CD4-positive, alpha-beta T cell treated with Interferon gamma for 1 hour (primary cell): ENCODE measurements at places on chromosomes 1 and 21.

- DNase-seq = no peak
Observed at GRCh38 chr1:209567698-209568175, 15.8 kb upstream of the CAMK1G start.

DNA sequence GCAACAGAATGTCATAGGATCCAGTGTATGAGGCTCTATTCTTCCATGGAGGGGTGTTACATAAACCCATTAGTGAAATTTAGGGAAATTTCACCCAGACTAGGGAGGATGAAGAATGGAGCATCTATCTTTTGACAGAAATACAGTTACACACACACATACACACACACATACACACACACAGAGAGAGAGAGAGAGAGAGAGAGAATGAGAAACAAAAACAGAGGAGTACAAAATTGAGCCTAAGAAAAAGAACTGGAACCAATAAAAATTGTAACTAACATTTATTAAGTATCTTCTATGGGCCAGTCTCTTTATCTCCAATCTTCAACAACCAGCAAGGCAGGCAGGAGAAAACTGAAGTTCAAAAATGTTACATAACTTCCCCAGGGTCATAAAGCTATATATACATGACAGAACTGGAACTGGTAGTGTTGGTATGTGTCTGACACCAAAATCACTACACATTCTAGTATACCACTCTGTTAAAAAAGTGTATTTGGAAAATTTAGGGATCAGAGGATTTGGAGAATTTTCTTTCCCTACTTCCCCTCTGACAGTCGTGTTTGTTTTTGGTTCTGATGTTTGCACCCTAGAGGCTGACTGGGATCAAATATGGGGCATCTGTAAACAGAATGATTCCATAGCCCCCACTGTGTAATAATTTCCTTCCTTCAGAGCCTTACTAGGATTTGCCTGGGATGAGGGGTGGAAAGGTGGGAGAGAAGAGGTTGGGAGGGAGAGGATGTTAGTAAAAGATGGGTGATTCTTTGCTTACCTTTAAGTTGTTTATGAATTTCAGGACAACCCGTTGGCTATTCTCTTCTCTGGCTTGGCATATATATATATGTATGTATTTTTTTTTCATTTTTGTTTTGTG, 1.0 kb upstream of the ZFYVE9 start:
- DNase-seq = no peak

GRCh38 chr21:42845296-42845965, 33.9 kb downstream of the WDR4 start:
- DNase-seq = no peak

DNA sequence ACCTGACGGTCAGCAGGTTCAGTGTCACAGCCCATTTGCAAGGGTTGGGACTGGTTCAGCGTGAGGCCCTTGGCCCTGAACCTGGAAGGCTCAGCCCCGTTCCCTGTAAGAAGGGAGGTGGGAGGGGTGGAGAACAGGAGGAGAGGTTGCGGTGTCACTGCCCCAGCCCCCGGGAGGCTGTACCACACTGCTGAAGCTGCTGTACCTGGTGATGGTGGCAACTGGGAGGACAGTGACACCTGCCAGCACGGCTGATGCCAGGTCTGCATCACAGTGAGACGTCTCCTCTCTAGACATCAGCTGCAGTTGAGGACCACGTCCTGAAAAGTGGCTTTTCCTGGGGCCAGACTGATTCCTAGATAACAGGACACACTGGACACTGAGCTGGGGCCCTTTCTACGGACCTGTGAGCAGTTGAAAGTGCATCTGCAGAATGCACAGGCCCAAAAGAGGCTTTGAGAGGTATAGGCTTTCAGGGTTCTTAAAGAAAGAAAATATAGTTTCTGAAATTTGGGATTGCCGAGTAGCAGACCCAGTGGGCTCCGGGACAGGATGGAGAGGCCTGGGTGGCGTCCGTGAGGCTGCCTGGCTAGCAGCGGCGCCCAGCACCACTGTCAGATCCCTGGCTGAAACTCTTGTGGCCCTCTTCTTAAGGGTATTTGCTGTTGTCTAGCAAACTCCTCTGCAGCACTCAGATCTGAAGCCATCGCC, 47.7 kb downstream of the COQ8A start:
- no peak for DNase-seq

DNA sequence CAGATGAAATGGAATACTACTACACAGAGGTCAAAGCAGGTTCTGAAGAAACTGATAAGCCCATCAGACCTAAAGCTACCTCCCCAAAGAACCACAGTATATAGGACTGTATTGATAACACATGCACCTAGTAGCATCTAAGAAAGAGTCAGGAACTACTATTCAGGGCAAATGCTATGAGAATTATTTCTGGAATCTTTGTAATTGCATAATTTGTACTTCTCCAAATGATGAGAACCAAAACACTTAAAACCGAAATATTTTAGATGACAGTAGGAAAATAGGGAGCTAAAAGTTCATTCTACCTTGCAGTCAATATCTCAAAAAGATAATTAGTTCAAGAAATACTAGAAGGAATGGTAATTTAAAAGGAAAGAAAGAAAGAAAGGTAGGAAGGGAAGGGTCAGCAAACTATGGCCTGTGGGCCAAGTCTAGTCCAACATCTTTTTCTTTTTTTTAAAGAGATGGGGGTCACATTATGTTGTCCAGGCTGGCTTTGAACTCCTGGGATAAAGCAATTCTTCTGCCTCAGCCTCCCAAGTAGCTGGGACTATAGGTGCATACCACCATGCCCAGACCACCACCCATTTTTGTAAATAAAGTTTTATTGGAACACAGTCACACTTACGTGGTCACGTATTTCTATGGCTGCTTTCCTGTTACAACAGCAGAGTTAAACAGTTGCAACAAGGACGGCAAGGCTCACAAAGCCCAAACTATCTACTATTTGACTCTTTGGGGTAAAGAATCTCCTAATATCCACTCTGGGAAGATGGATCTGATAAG, 24.0 kb downstream of the EGLN1 start:
- DNase-seq = no peak

- DNase-seq = no peak
Observed at GRCh38 chr1:245859493-245860114, 647.5 kb downstream of the SMYD3 start.

DNA sequence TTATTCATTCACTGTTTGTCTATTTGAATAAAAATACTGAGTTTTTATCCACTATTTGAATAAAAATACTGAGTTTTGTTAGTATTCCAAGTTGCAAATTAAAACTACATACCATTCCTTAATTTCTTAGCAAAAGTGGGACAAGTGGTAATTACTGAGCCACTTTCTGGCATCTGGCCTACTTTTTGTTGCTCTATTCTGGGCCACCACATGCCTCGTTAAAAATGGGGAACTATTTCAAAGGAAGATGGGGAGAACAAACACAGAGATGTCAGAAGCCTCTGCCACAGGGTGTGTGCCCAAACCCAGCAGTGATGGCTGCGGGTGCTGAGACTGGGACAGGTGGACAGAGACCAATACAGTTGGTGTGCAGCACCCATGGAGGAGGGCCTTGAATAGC, 14.6 kb downstream of the PIGP start:
- no peak for DNase-seq

GRCh38 chr1:36367798-36368197, 17.9 kb downstream of the STK40 start:
- DNase-seq = no peak

DNA sequence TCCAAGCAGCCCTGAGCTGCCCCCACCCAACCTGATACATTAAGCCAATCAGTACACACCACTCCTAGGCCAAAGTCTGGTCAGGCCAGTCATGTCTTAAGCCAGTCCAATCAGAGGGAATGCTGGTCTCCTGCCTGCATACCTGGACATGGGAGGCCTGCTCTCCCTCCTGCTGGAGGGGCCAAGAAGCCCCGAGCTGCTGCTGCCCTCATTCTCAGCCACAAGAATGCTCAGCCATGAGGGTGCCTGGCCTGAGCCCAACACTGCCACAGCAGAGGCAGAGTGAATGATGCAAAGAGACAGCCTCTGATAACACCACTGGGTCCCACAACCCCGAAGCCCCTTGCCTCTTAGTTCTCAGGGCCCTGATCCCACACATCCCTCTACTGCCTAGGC, 23.0 kb downstream of the CHD5 start:
- no peak for DNase-seq

DNA sequence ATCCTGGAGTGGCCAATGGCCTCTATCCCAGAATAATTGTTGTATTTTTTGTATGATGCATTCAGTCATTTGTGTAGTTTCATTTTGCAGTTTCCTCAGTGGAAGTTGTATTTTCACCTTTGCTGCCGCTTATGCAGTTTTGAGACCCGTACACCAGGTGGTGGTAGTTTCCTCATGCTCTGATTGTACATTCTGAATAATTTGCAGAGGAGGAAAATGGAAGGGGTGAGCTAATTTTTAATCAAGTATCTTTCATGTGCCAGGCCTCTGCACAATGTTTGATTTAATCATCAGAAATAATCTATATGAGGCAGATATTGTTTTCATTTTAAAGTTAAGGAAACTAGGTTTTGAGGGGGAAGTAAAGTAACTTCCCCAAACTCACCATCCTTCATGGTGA, 29.5 kb downstream of the HLX start:
- DNase-seq = no peak

DNA sequence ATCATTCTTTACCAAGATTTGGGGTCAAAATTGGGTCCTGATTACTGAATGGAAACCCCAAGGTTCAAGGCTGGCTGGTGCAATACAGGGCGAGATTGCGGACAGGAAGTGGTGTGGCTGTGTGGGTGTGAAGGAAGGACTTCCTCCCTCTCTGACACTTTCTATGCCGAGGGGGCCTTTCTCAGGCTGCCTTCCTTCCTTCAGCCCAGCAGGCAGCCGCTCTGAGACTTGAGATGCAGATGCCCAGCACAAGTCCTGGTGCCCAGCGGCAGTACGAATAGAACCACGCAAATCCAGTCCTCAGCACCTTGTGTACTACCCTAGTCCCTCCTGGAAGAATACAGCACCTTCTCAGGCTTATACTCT, 16.3 kb downstream of the BATF3 start:
- peak; percentile 59 for DNase-seq

DNA sequence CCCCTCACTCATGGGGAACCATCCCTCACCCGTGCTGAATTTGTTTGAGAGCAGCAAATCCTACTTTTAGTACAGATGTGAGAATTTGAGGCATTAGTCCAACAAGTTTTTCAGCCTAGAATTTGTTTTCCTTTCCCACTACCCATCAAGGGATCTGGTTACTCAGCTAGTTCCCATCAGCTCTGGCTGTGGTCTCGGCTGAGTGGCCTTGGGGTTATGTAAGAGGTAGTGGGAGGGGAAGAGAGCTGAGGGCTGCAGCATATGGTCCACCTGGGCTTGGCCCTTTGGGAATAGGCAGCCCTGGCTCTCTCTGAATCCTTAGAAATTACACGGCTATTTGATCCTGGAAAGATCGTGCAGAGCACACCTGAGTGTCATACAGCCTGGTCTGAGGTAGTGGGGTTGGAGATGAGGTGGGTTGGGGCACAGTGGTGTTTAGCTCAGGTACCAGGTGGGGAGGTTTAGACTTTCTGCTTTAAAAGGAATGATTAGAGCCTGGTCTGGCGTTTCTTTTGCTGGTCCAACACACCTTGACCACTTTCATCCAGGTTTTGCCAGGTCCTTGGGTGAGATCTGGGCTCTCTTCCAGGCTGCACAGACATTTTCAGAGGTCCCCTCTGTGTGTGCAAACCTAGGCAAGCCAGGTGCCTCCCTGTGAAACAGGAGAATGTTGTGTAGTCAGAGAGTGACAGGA, 4.2 kb downstream of the GSTM4 start:
- DNase-seq = no peak
